ENCODE measurements at places on chromosomes 1 and 21.

DNA sequence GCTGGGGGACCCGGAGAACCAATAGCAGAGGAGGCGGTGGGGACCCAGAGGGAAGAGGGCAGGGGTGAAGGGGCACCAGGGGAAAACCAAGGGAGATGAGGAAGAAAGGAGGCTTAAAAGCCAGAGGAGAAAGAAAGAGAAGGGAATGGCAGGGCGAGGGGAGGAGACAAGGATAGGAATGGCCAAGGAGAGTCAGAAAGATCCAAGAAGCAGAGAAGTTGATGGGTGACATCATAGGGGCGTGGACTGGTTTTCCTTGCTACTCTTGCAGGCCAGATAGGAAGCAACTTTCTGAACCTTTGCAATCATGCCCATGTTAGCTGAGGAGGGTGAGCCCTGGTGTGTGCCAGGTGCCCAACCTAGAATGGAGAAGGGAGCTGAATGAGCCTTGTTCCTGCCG is 5.4 kb downstream of the NPR1 start:
- peak; percentile 57 for DNase-seq

DNA sequence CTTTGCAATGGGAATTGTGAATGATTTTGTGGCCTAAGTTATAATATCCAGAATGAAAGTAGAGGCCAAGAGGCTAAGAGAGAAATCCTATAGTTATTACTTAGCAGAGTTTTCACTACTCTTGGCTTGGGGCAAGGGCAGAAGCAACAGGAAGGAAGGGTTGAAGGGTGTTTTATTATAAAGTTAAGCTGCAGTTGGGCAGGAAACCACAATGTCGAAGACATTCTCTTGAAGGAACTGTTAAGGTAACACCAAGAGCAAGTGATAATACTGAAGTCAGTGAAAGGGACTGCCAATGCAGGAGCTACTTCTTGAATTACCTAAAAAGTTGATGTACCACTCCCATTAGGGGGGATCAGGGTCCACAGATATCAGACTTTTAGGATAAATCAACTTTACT is 8.3 kb downstream of the XCL2 start:
- no peak for DNase-seq

DNA sequence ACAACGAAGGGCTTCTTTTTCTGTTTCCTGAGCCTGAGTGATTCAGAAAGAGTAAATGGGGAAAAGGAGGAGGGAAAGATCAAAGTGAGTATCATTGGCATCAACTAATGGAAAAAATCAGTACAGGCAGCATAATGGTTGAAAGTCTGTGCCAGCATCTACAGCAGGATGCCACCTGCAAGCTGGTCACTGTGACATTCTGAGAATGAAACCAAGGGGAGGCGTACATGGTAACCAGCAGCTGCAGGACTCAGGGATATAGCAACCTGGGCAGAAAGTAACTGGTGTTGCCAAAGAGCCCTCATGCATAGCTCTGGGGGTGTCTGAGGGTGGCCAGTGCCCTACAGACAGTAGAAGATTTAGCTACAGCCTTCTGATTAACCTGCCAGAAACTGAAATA is 305.9 kb downstream of the BRINP2 start:
- no peak for DNase-seq

GRCh38 chr1:247115545-247115944 is 11.4 kb upstream of the ZNF669 start:
- DNase-seq: no peak

DNA sequence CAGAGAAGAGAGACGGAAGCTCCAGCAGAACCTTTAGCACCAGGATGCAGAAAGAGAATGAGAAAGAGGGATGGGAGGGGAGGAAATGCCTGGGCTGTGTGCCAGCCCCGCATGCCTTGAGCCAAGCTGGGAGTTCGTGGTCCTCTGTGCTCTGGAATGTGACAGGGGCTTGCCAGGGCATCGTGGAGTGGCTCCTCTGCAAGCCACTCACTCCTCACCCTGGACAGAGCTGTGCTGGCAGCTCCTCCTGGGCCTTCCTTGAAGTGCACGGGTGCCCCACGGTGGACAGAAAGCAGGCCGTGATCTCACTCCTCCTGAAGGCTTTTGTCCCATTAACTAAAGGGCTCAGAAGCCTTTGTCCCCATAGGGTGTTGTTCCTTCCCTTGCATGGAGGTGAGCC is 34.8 kb upstream of the PRELP start:
- DNase-seq: peak; percentile 88

- peak; percentile 92 for DNase-seq
Observed at GRCh38 chr1:94094469-94095111, 26.4 kb downstream of the ABCA4 start.

DNA sequence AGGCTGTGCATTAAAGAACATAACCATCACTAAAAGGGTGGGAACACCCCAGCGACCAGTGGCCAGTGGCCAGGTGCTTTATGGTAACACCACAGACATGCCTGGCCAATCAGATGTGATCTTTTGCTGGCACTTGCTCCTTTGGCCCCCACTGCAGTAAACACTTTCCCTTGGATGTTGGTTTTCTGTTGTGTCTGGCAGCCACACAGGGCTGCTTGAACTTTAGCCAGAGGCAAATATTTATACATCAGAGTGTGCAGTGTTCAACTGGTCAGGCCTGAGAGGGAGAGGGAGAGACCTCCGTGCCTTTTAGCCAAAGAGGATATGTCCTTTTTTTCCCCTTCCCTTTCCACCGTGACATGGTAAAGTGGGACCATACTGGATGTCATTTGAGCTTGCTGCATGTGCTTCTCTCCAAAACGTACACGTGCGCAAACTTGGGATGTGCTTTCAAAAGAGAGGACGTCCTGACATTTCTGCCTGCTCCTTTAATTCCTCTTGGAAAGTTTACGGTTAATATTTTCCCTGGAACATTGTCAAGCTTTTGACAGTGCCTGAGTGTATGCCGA is 101.2 kb downstream of the NFIA start:
- peak; percentile 65 for DNase-seq

DNA sequence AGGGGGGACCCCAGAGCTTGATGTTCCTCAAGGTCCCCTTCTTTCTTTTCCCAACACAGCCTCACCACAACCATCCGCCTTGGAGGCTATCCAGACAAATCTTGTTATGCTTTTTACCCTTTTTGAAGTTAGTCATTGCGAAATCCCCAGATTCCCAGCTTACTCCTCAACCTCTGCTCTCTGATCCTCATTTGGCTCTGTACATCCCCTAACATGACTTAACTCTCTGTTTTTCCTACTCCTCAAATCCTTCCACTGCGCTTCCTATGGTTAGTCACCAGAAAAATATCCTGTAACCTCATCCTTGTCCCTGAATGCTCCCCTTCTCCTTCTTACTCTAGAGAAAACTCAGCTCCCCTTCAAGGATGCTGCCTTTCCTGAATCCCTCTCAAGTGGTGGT is 189.1 kb upstream of the POU3F1 start:
- DNase-seq: peak; percentile 8

DNA sequence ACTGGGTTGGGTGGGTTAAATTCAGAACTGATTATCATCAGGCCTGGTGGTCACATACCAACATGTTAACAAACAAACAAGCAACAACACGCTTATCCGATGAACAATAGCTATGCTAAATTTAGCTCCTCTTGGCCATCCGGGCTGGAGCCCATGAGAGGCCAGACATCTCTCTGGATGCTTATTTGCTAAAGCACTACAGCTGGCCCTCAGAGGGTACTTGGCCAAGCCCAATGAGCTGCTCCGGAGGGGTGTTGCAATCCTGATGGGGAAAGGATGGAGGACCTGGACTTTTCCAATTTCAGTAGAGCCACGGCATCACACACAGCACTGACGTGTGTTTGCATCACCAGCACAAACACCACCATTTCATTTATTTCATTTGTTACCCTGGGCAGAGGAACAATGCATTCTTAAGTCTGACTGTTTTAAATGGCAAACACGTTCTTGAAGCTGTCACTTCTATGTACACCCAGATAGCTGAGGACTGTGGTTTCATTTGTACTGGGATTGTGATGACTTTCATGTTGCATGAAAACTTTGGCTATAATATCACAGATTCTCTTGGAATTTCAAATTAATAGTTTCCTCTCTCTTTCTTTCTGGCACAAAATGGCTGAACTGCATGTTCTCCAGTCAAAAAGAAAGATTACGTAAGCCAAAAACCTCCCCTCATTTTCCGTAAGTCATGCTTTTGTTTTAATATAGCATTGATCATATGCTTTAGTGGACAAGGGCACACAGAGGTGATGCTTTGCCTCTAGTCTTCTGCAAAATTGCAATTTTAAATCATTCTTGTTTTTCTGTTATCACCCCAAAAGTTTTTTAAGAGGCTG is 359.8 kb upstream of the KAZN start:
- no peak for DNase-seq

DNA sequence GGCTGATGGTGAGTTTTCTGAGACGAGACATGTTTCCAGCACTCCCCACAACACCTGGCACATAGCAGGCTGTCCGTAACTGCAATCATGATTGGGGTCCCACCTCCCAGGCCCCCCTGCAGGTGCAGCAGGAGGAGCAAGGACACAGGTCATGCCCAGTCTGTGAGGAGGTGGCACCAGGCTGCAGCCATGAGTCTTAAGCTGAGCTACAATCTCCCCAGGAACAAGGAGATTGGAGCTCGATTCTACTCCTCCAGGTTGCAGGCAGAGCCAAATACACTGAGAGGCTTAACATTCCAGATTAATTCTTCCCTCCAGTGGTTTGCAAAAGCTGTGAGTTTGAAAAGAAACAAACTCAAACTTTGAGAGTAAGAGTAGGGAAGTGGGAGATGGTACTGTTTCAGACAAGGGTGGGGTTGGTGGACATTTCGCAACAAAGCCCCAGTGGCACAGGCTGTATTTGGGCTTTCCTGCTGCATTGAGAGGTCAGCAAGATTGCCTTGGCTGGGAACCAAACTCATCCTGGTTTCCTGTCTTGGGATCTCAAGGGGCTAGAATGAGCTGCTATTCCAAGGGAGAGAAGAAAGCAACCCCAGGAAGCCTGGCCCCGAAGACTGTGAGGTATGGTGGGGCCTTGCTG is 64.8 kb upstream of the GALNT2 start:
- peak; percentile 19 for DNase-seq

DNA sequence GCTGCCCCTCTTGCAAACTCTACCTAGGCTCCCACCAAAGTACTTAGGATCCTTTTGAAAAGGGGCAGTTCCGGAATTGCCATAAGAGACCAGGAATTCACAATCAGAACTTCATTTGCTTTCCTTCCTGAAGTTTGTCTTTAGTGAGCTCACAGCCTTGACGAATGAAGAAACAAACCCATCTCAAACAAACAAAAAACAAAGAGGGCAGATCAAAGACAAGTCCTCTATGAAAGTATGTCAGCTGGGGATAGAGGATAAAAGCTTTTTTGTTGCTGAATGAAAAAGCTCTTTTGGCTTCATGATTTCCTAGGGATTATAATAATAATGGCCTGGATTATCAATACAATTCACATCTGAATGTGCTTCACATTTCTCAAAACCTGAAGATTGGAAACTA is 357.9 kb upstream of the DUSP10 start:
- DNase-seq: no peak

DNA sequence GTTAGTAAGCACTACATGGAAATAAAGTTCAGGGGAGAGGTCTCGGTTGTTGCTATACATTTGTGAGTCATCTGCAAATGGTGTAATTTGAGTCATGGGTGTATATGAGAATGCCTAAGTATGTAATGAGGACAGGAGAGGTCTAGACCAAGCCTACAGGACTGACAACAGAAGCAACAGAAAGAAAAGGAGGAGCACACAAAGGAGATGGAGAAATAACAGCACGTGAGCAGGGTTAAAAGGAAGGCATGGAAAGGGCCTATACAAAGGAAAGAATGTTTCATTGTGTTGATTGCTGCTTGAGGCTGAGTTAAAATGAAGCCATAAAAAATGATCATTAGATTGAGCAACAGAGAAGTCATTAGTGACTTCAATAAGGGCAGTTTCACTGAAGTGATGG is 28.0 kb upstream of the PRKAA2 start:
- no peak for DNase-seq

DNA sequence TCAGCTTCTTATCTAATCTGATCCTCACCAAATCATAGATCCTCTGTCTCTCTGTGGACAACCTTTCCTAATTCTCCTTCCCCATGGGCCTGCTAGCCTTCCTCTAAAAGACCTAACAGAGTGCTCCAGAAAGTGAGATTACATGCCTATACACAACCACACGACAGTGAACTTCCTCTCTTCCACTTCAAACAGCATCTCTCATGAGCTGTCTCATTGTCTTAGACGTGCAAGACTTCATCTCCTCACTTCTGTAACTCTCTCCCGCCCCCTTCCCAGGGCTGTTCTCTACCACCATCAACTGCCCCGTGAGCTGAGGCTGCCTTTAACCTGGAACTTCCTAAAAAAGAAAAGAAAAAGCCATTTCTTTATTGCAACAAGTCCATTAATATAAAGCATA is 14.1 kb upstream of the A3GALT2 start:
- no peak for DNase-seq

DNA sequence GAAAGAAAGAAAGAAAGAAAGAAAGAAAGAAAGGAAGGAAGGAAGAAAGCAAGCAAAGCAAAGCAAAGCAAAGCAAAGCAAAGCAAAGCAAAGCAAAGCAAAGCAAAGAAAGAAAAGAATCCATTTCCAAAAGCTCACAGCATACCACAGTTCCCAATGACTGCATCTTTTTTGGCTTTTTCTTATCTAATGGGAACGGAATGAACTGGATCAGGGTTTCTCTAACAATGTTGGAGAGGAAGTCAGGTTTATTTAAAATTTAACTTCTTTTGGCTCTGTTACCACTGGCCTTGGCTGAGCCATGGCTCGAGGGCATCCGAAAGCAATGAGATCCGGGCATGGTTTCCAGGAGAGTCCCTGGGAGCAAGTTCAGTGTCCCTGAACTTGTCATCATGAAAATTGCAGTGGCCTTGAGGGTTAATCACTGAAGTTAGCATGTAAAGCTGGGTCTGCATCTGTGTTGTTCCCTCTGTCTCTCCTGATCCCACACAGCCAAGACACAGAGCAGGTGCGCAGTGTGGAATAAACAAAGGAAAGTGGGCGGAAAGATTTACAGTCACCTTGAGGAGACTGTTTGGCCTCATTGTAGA is 34.6 kb upstream of the CTPS1 start:
- DNase-seq: peak; percentile 72

DNA sequence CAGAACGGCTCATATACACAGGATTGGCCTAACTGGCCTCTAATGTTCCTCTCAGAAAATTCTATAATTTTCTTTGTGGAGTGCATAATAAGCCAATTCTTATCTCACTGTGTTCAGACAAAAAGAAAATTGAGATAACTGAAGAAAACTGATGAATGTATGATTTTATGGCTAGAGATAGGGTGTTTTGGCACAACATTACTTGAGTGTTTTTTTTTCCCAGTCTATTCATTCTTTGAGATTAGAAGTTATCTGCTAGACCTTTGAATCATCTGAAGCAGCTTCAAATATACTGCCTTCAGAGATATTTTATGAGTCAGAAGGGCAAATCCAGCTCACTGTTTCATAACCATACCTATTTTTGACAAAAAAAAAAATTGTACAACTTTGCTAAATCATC is 85.6 kb downstream of the VAV3 start:
- DNase-seq: no peak

DNA sequence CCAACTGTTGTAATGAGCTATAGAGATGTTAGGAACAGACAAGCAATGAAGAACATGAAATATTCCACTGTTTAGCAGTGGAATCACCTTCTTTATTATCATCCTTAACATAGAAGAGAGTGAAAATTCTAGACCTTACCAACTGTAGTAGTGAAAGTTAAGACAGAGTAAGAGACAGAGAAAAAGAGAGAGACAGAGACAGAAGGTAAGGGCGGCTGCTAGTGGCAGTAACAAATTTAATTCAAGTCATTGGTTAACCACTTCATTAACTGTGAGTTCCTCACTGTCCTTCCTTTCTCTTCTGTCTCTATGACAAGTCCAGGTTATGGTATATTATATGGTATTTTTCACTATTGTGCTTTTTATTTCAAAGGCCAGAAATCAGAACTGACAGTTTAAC is 355.7 kb upstream of the ESRRG start:
- DNase-seq: no peak
